ENCODE measurements at places on chromosomes 1 and 21.
A peak's percentile ranks its signal among the peaks of the same experiment; 100 is the strongest.

DNA sequence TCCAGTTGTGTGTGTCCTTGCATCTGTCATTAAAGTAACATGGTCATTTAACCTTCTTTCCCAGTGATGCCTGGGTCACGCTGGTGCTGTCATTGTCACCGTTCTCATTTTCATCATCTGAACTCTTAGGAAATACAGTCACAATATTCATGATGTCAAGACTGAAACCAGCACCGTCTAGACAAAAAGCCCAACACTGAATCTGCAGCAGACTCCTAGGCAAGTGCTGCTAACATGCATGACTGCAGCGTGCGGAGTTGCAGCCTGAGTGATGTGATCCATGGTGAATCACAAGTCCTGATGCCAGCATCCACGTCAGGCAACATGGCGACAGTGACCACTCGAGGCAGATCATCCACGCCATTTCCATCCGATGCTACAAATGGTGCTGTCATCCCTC lies 37.6 kb downstream of the MRPL37 start:
- DNase-seq: no peak

DNA sequence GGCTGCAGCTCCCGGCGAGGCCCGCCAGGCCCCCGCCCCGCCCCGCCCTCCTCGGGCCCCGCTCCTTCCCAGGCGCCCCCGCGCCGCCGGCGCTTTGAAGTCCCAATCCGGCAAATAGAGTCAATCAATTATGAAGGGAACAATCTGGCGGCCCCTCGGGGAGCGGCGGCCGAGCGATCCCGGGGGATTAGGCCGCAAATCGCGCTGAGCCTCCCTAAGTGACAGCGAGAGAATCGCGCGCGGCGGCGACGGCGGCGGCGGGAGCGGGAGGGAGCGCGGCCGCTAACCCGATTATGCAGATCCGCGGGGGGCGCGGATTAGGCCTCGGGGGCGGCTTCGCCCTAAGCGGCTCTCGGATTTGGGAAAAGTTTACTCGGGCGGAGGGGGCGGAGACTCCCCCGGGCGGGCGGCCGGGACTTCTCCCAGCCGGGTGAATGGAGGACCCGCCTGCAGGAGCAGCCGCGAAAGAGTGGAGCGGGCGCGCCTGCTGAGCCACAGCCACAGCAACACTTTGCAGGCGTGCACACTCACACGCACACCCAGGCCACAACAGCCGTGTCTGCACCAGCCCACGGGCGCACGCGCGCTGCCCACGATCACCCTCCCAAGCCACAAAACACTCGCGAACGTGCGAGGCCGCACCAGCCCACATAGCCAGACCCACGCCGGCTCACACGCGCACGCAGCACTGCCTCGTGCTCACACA lies 23.0 kb upstream of the DMBX1 start:
- DNase-seq: no peak

DNA sequence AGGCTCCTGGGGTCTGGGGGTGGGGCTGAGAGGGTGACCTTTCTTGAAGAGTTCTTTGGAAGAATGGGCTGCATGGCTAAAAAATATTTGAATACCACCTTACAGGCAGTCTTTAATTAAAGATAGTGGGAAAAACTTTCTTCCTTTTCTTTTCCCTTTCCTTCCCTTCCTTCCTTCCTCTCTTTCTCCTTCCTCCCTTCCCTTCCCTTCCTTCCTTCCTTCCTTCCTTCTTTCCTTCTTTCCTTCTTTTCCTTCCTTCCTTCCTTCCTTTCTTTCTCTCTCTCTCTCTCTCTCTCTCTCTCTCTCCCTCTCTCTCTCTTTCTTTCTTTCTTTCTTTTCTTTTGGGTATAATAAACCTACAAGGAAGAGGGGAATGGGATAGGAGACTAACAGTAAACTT lies 77.8 kb upstream of the EDN2 start:
- DNase-seq: no peak

DNA sequence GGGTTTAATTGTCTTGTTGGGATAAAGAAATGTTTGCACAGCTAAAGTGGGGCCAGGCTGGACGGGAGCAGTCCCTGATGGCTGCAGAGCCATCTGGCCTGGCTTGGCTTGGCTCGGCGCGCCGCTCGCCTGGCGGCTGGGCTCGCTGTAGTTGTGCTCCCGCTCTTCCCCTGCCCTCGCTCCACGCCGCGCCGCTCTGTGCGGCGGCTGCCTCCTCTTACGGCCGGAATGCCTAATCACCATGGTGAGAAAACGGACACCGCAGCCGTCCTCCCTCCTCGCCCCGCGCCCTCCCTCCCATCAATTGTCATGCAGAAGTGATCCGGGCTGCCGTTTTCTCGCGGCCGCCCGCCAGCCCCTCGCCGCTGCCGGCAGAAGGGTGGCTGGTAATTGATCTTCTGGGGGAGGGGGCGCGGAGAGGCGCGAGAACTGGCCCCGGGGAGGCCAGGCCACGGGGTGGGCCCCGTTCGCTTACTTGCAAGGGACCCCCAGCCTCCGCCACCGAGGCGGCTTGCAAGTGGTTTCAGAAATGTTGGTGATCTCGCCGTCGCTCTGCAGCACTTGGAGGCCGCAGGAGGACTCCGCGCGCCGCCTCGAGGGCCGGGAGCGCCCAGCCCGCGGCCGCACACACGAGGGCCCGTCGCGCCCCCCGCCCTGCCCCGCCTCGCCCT lies 12.4 kb downstream of the RNF220 start:
- DNase-seq: no peak

- no peak for DNase-seq
Measured at GRCh38 chr1:21082073-21082472, 94.6 kb downstream of the EIF4G3 start.

- DNase-seq: no peak
Measured at GRCh38 chr1:247096958-247097357, 7.2 kb downstream of the ZNF669 start.

DNA sequence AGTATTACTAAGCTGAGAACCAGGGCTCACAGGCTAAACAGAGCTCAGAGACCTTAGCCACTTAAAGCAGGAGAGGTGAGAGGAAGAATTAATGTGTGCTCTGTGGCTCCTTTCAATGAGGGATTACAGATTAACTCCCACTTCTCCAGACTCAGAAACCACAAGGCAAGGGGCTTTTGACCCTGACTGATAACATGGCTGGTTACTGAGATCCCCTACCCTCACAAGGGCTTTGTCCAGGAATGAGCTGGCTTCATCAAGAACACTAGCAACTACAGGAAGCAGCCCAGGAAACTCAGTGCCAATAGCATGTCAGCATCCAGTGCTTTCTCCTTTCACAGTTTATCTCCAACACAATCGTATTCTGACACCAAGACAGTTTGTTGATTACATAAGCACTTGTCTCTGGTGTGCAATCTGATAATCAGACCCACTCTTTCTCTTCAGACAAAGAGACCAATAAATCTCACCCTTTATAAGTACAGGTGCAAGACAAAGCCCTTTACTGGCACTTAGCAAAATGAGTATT lies 38.8 kb downstream of the ERI3 start:
- DNase-seq: peak; percentile 67

- DNase-seq: no peak
Measured at GRCh38 chr1:207868251-207868773, 42.6 kb downstream of the CD34 start.

DNA sequence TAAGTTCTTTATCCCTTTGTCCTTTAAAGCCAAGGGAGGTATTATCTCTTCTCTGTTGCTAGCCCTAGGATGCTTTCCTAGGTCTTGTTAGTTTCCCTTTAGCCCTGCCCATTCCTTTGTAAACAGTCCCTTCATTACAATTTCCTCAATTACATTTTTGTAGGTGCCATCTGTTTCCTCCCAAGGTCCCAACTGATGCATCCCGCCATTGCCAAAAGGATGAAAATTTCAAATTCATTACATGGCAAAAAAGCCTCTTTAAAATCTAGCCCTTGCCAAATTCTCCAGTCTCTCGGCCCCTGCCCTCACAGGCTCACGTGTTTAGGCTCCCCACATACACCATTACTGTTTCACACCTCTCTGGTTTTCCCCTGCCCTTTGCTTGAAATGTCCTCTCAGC lies 151.9 kb upstream of the C1orf87 start:
- no peak for DNase-seq

- no peak for DNase-seq
Measured at GRCh38 chr1:7014640-7014930, 229.3 kb downstream of the CAMTA1 start.

- no peak for DNase-seq
Measured at GRCh38 chr1:228070851-228071250, 11.7 kb upstream of the ARF1 start.

DNA sequence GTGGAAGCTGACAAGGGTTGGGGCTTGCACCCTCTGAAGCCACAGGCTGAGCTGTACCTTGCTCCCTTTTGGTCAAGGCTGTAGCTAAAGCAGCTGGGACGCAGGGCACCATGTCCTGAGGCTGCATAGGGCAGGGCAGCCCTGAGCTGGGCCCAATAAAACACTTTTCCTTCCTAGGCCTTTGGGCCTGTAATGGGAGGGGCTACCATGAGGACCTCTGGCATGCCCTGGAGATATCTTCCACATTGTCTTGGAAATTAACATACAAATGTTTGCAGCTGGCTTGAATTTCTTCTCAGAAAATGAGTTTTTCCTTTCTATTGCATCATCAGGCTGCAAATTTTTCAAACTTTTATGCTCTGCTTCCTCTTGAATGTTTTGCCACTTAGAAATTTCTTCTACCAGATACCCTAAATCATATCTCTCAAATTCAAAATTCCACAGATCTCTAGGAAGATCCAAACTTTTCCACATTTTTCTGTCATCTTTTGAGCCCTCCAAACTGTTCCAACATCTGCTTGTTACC lies 32.9 kb upstream of the TTLL7 start:
- DNase-seq: no peak

GRCh38 chr1:155485945-155486344 lies 76.7 kb downstream of the ASH1L start:
- DNase-seq: no peak

GRCh38 chr1:108590441-108590840 lies 30.5 kb downstream of the EEIG2 start:
- DNase-seq: no peak

DNA sequence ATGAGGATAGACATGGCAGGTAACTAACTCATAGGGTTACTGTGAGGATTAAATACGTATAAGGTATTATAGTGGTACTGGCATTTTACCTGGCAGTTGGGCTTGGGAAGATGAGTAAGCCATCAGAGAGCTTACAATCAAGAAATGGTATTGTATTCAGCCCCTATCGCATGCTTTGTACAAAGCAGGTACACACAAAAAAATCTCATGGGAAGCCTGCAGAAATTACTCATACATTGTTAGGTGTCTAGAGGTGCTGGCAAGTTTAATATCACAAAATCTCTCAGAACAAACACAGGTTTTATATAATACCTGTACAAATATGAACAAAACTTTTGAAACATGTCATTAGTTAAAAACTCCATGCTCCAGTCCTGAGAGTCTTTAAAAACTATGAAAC lies 71.8 kb upstream of the CNN3 start:
- no peak for DNase-seq

DNA sequence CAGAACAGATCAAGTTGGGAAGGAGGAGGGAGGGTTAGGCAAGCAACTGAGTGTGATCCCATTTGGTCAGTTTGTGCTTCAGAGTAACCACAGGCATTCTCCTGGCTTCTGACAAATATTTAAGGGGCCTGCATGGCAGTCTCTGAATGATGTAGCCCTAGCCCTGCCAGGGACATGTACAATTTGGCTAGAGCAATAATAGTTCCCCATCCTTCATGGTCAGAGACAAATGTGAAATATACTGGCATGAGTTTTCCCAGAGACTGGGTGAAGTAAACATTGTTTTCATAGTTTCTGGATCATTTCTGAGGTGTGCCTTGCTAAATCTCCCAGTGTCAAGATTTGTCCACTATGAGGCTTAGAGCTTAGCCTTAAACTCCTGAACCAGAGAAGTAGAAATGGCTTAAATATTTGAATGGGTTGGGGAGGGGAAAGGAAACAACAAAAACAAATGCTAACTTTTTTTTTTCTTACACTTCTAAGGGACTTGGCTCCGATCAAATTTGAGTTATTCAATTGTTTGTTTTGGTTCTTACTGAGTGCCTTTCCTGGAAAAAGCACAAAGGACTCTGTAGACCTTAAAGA lies 42.0 kb upstream of the UBE2U start:
- DNase-seq: no peak

DNA sequence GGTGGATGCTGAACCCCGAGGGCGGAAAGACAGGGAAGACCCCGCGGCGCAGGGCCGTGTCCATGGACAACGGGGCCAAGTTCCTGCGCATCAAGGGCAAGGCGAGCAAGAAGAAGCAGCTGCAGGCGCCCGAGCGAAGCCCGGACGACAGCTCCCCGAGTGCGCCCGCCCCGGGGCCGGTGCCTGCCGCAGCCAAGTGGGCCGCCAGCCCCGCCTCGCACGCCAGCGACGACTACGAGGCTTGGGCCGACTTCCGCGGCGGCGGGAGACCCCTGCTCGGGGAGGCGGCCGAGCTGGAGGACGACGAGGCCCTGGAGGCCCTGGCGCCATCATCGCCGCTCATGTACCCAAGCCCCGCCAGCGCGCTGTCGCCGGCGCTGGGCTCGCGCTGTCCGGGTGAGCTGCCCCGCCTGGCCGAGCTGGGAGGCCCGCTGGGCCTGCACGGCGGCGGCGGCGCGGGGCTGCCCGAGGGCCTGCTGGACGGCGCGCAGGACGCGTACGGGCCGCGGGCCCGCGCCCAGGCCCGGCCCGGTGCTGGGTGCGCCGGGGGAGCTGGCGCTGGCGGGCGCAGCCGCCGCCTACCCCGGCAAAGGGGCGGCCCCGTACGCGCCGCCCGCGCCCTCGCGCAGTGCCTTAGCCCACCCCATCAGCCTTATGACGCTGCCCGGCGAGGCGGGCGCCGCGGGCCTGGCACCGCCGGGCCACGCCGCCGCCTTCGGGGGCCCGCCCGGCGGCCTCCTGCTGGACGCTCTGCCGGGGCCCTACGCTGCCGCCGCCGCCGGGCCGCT lies 20.7 kb downstream of the FOXO6 start:
- no peak for DNase-seq

- DNase-seq: peak; percentile 64
Measured at GRCh38 chr1:209576392-209577197, 6.9 kb upstream of the CAMK1G start.

GRCh38 chr1:205192287-205192686 lies 19.2 kb downstream of the DSTYK start:
- no peak for DNase-seq

GRCh38 chr1:3673381-3674099 lies 21.2 kb downstream of the TP73 start:
- no peak for DNase-seq

DNA sequence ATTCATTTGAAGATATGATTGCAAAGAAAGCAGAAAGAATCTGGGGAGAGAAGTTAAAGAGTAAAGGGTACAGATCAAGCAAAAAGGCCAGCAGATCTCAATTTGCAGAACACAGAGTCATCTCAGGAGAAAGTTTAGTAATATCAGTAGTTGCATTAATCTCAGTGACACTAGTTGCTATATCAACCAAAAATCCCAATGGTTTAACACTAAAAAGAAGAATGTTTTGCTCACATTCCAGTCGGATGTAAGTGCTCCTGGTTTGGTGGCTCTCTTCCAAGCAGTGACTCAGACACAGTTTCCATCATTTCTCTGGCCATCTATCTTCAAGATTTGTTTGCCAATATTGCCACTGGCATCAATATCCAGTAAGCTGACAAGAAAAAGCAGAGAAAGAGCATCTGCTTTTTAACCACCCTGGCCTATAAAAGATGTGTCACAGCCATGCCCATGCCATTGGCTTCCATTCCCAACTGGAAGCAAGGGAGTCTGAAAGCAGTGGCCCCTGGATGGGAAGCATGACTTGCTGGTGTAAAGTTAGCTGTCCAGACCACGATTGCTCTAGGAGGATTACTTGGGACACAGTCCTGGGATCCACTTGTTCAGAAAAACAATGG lies 45.5 kb upstream of the AIM2 start:
- peak; percentile 27 for DNase-seq
